ENCODE measurements at places on chromosomes 6 and 20.

DNA sequence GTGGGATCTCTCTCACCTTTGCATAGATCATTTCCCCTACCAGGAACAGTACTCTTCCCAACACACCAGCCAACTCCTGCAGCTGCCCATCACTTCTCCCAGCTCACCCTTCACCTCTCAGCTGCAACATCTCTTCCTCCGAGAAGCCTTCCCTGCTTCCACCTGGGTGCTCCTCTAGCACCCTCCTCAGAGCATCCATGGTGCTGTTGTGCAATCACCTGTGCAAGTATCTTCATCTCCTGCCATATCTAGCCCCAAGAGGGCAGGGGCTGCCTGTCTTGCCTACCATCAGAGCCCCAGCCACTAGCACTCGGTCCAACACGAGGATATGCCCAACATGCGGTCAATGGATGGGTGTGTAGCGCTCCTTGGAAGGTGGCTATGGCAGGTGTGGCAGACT lies 75.8 kb downstream of the BANF2 start:
- DNase-seq, result no peak

GRCh38 chr6:52741872-52742271 lies 21.4 kb downstream of the GSTA2 start:
- no peak for DNase-seq

- no peak for DNase-seq
Measured at GRCh38 chr6:5053038-5053437, 32.1 kb upstream of the PPP1R3G start.

DNA sequence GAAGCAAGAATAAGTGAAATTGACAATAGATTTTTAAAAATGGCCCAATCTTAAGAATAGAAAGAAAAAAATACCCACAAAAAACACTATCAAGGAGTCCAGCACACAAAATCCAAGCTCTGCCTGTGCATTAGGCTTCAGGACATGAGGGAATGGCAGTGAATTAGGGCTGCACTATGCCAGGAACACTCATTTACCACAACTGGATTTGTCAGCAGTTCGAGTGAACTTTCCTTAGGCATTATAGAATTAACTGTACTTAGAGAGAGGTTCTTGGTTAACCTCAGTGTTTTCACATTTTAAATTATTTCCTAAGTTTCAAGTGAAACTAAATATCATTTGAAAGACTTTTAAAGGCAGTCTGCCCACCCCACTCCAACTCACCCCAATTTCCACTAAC lies 34.8 kb downstream of the SLC22A3 start:
- DNase-seq, result no peak

DNA sequence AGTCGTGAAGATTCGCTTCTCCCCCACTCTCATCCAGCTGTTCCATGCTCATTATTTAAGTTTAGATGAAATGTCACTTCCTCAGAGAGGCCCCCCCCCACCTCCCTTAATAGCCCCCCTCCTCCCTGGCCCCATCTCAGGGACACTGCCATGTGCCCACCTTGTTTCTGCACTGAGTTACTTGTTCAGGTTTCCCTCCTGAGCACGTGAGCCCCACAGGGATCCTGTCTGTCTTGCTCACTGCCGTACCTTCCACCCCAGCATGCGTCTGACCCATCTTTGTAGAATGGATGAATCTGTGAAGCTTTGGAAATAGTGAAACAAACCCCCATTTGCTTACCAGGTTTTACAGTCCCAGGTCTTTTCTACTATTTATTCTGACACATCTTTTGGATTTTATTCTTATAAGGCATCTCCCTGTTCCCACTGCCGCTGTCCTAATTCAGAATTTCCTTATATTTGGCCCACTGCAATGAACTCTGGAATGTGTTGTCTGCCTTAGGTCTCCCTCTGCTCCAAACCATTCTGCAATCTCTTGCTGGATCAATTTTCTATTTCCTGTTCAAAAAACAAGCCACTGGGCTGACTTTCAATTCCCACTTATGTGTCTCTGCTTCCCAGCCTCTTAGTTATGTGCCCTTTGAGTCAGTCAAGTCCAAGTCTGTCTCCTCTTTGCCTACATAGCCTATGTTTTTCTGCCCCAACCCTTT lies 136.5 kb upstream of the ECI2 start:
- no peak for DNase-seq

- peak; percentile 60 for DNase-seq
Measured at GRCh38 chr6:1609648-1610496, at the start of gene FOXC1. FOXC1 (plus strand) TSS chr6:1609915; CDS start chr6:1610446, 531 bp downstream.

DNA sequence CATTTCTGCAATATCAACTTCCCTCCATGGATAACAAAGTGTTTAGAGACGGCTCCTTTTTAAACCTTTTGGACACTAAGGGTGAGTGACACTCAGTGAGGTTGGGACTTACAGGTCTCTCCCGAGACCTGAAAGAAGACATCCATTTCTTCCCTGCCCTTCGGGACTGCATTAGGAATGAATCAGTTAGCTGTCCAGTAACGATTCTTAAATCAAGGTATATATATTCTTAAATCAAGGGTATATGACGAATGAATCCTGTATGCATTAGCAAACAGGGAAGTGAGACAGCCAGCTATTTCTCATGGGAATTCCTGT lies 52.9 kb downstream of the EDN1 start:
- no peak for DNase-seq

DNA sequence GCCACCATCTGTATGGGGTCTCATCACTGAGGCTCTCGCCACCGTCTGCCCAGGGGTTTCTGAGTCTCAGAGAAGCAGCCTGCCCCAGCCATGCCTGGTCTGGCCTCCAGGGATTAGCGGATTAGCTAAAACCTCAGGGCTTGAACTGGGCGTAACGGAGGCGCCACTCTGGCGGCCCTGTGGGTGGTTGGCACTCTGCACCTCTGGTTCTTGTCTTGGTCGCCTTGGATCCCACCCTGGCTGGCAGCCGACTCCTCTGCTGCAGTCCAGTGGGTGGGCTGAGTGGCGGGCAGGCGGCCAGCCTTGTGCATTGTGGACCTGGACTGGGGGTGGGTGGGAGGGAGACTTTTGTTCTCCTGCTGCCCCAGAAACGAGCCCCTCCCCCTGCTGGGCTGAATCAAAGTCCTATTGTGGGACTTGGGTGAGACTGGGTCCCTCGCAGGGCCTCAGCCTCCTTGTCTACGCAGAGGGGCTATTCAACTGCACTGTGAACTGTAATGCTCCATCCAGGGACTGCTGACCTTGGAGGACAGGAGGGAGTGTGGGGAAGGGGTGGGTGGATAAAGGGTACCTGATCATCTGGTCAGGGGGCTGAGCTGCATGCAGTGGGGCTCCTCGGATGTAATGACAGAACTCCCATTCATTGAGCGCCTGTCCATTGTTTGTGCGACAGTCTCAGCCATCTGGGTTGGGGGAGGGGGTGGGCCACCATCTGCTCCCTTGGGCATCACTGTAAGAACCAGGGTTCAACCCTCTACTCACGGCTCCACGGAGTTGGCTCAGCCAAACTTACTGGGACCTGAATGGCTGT lies 23.9 kb downstream of the SUN5 start:
- no peak for DNase-seq

DNA sequence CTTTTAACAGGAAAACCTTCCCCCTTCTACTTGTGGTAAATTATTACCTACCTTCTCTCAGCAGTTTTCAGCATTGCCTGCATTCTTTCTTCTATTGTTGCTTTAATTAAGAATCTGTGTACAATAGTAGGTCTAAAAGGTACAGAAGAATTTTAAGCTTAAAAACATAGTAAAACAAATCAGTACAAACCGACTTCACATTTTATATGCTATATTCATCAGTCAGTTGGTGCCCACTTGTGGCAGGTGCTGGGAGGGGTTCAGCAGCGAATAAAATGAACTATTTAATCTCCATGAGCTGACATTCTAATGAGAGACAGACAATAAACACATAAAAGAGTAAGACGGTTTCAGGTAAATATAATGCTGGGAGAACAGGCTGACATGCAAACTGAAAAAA lies 73.4 kb upstream of the FBXO30 start:
- no peak for DNase-seq

Measured in thoracic aorta (tissue), 2 donors.